ENCODE measurements at places on chromosomes 2 and 18. TPM values are rescaled to one million over a fixed set of nuclear protein-coding genes. Genes with fewer than 3 reads are reported as not detected.

PASK gene
- total RNA-seq: 57.1 TPM

SERPINB5 gene
- total RNA-seq: not detected

CSRNP3 gene
- total RNA-seq: 10.7 TPM

ANO7 gene
- total RNA-seq: 3.0 TPM

WDSUB1 gene
- 13.0 TPM for total RNA-seq

IL18R1 gene
- 0.13 TPM for total RNA-seq

LHCGR gene
- total RNA-seq: not detected

MROH2A gene
- total RNA-seq: not detected

ATP6V1B1 gene
- total RNA-seq: not detected

GPR148 gene
- 1.2 TPM for total RNA-seq

DSC2 gene
- 94.1 TPM for total RNA-seq

LCT gene
- total RNA-seq: 0.19 TPM

VIT gene
- not detected for total RNA-seq

REG3G gene
- not detected for total RNA-seq

DNA sequence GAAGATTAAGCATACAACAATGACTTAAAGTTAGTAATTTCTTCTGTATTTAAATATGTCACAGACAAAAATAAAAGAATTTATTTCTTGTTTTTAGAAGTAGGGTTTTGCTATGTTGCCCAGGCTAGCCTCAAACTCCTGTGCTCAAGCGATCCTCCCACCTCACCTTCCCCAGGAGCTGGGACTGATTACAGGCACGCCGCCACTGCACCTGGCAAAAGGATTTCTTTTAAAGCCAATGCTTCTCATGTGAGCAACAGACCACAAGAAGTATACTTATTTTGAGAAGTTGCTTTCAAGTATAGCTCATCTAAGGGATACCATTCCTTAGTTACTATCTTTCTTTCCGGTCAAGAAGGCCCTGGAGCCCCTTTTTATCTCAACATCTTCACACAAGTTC is 57.2 kb upstream of the BBS5 start:
- no peak overlapping the region for H3K4me3 ChIP-seq
- no peak for DNase-seq
- H3K36me3 ChIP-seq: no peaks in the 10 kb centered on the region
- H3K27me3 ChIP-seq: peaks cover 9% of the 10 kb centered on the region
- H3K27ac ChIP-seq: no peak overlapping the region
- H3K4me1 ChIP-seq: peaks cover 4% of the 10 kb centered on the region

DNA sequence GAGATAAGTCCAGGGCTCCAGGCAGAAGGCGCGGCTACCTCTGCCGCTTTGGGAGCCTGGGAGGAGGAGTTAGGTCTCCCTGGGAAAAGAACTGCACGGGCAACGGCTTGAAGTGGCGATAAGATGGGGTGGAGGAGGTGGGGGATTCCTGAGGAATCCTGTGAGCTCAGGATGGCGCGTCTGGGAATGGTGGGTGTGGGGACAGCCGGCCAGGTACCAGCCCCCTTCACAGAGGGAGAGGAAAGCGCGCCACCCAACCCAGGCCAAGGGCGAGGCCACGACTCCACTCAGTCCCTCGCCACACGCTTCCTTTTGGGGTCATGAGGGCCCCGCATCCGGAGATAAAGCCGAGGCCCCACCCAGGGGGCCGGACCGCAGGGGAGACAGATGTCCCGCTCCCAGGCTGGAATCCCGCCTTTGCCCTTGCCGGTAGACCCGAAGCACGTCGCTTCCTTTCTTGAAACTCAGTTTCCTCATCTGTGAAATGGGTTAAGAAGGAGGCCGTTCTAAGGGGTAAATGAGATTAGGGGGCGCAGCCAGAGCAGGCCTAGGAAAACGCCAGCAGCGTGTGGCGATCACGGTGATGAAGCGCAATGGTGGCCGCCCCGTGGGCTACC is 1.7 kb upstream of the CTDSP1 start:
- H3K27me3 ChIP-seq: no peaks in the 10 kb centered on the region
- DNase-seq: peak; percentile 46
- no peaks in the 10 kb centered on the region for H3K36me3 ChIP-seq

DNA sequence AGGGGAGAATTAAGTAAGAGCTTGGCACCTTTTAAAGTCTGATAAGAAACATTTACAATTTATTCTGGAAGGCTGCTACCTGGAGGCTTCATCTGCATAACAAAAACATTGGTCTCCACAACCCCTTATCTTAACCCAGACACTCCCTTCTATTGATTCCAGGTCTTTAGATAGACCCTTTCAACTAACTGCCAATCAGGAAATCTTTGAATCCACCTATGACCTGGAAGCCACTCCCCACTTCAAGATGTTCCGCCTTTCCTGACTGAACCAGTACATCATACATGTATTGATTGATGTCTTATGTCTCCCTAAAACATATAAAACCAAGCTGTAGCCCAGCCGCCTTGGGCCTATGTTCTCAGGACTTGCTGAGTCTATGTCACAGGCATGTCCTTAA is 289.4 kb downstream of the AGPS start:
- H3K27ac ChIP-seq: peak overlapping the region; percentile 1
- peaks cover 18% of the 10 kb centered on the region for H3K36me3 ChIP-seq
- no peak overlapping the region for H3K4me3 ChIP-seq
- no peaks in the 10 kb centered on the region for H3K27me3 ChIP-seq

GRCh38 chr2:202018950-202019349 is 14.7 kb upstream of the FZD7 start:
- no peaks in the 10 kb centered on the region for H3K27me3 ChIP-seq
- H3K4me1 ChIP-seq: peaks cover 18% of the 10 kb centered on the region
- H3K36me3 ChIP-seq: no peaks in the 10 kb centered on the region
- no peak overlapping the region for H3K4me3 ChIP-seq
- DNase-seq: no peak
- no peak overlapping the region for H3K27ac ChIP-seq

DNA sequence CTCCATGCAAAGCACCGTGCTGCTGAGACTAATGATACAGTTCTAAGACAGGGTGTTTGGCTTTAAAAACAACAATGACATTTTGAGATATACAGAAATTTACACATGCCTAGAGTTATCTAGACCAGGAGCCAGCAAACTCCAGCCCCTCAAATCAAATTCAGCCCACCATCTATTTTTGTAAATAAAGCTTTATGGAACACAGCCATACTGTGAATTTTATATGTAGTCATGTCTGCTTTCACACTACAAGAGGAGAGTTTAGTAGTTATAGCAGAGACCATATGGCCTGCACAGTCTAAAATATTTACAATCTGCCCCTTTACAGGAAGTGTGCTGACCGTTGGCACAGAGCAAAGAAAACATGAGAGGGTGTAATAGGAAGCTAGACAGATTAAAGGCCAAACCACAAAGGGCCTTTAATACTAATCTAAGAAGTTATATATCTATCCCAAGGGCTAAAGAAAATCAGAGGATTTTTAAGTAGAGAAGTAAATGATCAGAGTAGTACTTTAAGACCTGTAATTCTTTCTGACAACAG is 39.4 kb downstream of the NBAS start:
- no peaks in the 10 kb centered on the region for H3K4me1 ChIP-seq
- no peak overlapping the region for H3K27ac ChIP-seq
- H3K27me3 ChIP-seq: no peaks in the 10 kb centered on the region
- no peak overlapping the region for H3K4me3 ChIP-seq
- H3K36me3 ChIP-seq: peaks cover 18% of the 10 kb centered on the region

DNA sequence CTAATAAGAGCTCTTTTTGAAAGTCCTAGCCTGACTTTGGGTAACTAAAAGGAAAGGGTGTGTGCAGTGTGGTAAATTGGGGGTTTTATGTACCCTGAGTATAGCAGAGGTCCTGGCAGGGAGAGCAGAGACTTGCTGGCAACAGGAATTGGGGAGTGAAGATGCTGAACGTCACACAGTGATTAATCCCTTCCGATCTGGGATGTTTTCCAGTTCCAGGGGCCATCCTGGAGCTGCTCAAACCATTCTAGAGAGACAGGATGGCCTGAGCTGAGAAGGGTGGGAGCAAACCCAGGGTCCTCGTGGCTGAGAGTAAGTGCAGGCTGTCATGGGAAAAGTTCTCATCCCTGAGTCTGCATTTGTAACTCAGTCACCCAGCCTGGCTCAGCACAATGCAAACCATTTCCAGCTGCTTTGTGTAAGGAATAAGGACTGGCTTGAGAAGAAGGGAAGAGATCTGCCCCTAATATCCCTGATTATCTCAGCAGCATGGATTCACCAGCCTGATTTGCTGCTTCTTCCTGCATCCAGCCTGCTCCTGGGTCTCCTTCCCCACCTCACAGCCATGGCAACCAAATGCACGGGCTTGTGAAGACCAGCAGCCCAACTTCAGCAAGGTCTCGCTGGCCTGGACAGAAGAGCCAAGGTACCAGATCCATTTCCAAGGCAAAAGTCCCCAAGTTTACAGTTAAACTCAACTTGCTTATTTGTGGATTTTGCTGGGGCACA is 47.1 kb upstream of the CELF4 start:
- no peak overlapping the region for H3K27ac ChIP-seq
- H3K4me1 ChIP-seq: no peaks in the 10 kb centered on the region

DNA sequence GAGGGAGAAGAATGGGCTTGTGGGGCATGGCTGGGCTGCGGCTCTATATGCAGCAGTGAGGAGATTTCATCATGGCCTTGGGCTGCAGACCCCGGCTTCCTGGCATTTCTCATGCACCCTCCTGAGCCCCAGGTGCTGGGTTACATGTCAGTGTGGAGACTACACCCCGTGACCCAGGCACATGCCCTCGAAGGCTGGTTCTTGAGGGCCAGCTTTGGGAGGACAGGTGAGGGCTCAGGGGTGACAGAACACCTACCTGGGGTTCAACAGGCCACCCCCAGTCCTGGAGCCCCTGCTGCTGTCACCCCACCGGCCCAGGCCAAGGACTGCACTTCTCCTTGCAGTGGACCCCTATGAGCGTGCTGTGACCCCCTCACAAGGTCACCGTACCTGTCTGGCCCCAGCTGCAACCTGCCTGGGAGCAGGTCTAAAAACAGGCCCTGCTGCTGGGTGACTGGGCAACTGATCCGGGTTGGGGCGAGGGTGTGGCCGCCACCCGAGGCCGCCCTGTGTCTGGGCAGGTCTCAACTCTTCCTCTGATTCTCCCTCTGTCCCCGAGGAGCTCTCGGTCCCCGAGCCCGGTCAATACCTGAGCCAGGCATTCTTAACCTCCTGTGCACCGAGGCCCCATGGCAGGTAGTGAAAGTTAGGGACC is 94.8 kb upstream of the OTOS start:
- no peak overlapping the region for H3K4me3 ChIP-seq
- H3K4me1 ChIP-seq: peaks cover 2% of the 10 kb centered on the region
- peak; percentile 8 for DNase-seq
- no peak overlapping the region for H3K27ac ChIP-seq
- H3K27me3 ChIP-seq: peaks cover 34% of the 10 kb centered on the region
- no peaks in the 10 kb centered on the region for H3K36me3 ChIP-seq

- no peak overlapping the region for H3K4me3 ChIP-seq
- DNase-seq: no peak
- H3K36me3 ChIP-seq: peaks cover 3% of the 10 kb centered on the region
- H3K27me3 ChIP-seq: no peaks in the 10 kb centered on the region
- H3K4me1 ChIP-seq: peaks cover 18% of the 10 kb centered on the region
These were observed 61.1 kb downstream of the FMNL2 start for GRCh38 chr2:152396051-152396511.

- H3K27me3 ChIP-seq: no peaks in the 10 kb centered on the region
- no peaks in the 10 kb centered on the region for H3K36me3 ChIP-seq
- peaks cover 3% of the 10 kb centered on the region for H3K4me1 ChIP-seq
- no peak for DNase-seq
These were observed 32.3 kb downstream of the SCN9A start for GRCh38 chr2:166343467-166343866.

DNA sequence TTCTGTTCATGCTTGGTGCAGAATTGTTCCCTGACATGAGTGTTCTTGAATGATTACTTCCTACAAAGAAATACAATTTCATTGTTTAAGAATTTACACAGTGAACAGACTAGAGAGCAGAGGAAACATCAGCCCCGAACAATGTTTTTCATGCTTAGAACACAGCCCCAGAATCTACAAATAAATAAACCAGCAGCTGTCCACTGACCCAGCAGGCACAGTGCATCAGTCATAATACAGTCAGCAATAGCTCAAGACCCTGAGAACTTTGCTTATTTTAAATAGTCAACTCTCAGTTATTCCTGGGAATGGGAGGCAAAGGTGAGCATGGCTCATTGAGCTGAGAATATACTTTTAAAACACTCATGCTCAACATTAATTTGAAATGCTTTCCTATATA is 38.4 kb downstream of the XIRP2 start:
- no peaks in the 10 kb centered on the region for H3K36me3 ChIP-seq
- H3K4me1 ChIP-seq: no peaks in the 10 kb centered on the region
- H3K27ac ChIP-seq: no peak overlapping the region
- no peaks in the 10 kb centered on the region for H3K27me3 ChIP-seq
- no peak overlapping the region for H3K4me3 ChIP-seq

DNA sequence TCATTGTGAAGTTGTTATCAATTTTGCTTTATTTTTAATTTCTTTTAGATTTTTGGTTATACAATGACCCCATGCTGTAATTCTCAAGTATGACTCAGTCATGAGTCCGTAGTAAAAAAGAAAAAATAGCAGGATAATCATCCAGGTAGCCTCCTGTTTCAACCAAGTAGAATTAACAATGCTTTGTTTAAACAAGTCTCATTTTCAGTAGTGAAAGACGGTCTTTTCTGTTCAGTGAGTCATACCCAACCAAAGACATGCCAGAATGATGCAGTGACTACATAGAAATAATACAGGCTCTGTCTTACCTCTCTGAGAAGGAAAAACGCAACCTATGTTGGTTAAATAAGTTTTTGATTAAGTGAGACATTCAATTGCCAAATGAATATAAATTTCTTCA is 67.8 kb upstream of the DSC1 start:
- H3K4me1 ChIP-seq: peaks cover 57% of the 10 kb centered on the region
- H3K36me3 ChIP-seq: no peaks in the 10 kb centered on the region
- no peak overlapping the region for H3K4me3 ChIP-seq
- DNase-seq: no peak
- H3K27me3 ChIP-seq: no peaks in the 10 kb centered on the region

- DNase-seq: no peak
- no peaks in the 10 kb centered on the region for H3K36me3 ChIP-seq
- peaks cover 16% of the 10 kb centered on the region for H3K27me3 ChIP-seq
- no peaks in the 10 kb centered on the region for H3K4me1 ChIP-seq
- H3K27ac ChIP-seq: no peak overlapping the region
These were observed 18.3 kb upstream of the ALLC start for GRCh38 chr2:3639653-3640052.

DNA sequence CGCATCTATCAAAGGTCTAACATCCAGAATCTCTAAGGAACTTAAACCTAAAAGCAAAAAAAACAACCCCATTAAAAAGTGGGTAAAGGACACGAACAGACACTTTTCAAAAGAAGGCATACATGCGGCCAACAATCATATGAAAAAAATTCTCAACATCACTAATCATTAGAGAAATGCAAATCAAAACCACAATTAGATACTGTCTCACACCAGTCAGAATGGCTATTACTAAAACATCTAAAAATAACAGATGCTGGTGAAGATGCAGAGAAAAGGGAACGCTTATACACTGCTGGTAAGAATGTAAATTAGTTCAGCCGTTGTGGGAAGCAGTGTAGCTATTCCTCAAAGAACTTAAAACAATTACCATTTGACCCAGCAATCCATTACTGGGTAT is 38.0 kb downstream of the PPP3R1 start:
- H3K4me1 ChIP-seq: peaks cover 26% of the 10 kb centered on the region
- H3K36me3 ChIP-seq: peaks cover 17% of the 10 kb centered on the region
- no peaks in the 10 kb centered on the region for H3K27me3 ChIP-seq
- H3K27ac ChIP-seq: no peak overlapping the region

GRCh38 chr2:28603821-28604220 is 108.0 kb downstream of the PLB1 start:
- H3K4me1 ChIP-seq: no peaks in the 10 kb centered on the region
- H3K27ac ChIP-seq: no peak overlapping the region
- H3K27me3 ChIP-seq: peaks cover 5% of the 10 kb centered on the region
- no peaks in the 10 kb centered on the region for H3K36me3 ChIP-seq

- H3K36me3 ChIP-seq: no peaks in the 10 kb centered on the region
- peaks cover under 1% of the 10 kb centered on the region for H3K27me3 ChIP-seq
- H3K4me3 ChIP-seq: no peak overlapping the region
- no peak for DNase-seq
These were observed 232.1 kb downstream of the RBM43 start for GRCh38 chr2:151029406-151030157.
